Small intestine (tissue), 16 donors: ENCODE measurements at places on chromosomes 2 and 18.

DNA sequence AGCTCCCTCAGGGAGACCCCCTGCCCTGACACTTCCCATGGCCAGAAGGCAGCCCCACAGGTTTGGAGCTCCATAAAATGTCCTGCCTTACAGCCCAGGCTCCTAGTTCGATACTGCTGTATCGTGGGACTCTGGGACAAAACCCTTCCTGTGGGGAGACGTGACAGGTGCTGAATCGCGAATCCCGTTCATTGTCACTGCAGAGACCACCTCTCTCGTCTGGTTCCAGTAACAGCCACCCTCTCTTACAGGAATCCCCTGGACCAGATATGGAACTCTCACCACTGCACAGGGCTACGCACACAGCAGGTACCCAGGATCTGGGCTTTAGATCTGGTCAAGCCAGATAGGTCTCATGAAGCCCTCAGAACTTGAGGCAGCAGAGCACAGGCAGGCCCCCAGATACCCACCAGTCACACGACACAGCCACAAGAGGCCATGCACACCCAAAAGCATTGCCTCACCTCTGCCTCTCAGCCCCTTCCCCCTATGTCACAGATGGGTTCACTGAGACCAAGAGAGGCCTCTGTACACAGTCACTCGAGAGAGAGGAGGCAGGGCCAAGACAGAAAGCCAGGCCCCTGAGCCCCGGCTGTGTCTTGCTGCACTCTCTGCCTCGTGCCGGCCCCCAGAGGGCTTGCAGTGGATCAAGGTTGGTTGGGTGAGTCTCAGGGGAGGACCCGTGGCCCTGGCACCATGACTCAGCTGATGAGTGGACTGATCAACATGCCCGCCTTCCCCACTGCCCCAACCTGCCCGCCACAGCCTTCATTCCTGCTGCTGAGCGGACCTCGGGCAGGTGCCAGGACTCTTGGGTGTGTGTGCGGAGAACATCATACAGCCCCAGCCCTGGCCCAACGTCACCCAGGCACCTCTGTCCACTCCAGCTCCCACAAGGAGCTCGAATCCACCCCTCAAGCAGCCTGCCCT is 7.6 kb downstream of the SDC1 start:
- no peak overlapping the region for H3K4me3 ChIP-seq
- H3K27ac ChIP-seq = no peak overlapping the region
- H3K27me3 ChIP-seq = no peaks in the 10 kb centered on the region
- H3K4me1 ChIP-seq = peaks cover 58% of the 10 kb centered on the region

GRCh38 chr2:191854382-191855372 is 7.8 kb upstream of the CAVIN2 start:
- no peaks in the 10 kb centered on the region for H3K4me1 ChIP-seq
- no peak overlapping the region for H3K27ac ChIP-seq
- no peaks in the 10 kb centered on the region for H3K36me3 ChIP-seq

GRCh38 chr18:49537232-49537896 is 24.5 kb upstream of the LIPG start:
- no peak for DNase-seq
- H3K27ac ChIP-seq = no peak overlapping the region
- no peaks in the 10 kb centered on the region for H3K27me3 ChIP-seq
- H3K36me3 ChIP-seq = no peaks in the 10 kb centered on the region
- no peaks in the 10 kb centered on the region for H3K4me1 ChIP-seq

DNA sequence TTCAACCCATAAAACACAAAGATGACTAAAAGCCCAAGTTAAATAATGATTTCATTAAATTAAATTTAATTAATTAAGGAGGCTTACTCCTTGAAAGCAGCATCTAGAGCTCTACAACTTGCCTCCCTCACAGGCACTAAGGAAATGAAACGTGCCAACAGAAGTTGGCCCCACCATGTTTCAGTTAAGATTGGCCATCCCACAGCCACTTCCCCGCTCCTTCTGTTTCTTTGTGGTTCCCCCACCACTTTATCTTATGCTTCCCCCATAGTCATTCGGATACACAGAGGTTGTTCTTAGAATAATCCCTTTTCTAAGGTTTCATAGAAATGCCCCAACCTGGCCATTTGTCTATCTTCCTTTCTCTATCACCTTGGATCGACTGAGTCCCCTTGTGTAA is 101.6 kb upstream of the RIOK3 start:
- no peak overlapping the region for H3K27ac ChIP-seq
- no peak overlapping the region for H3K4me3 ChIP-seq
- no peaks in the 10 kb centered on the region for H3K36me3 ChIP-seq
- no peak for DNase-seq
